Stimulated activated CD4-positive, alpha-beta T cell treated with anti-CD3 and anti-CD28 coated beads, Interleukin-15, amount 100 ng/mL, for 1 hour (primary cell): ENCODE measurements at places on chromosomes 7 and 10.

DNA sequence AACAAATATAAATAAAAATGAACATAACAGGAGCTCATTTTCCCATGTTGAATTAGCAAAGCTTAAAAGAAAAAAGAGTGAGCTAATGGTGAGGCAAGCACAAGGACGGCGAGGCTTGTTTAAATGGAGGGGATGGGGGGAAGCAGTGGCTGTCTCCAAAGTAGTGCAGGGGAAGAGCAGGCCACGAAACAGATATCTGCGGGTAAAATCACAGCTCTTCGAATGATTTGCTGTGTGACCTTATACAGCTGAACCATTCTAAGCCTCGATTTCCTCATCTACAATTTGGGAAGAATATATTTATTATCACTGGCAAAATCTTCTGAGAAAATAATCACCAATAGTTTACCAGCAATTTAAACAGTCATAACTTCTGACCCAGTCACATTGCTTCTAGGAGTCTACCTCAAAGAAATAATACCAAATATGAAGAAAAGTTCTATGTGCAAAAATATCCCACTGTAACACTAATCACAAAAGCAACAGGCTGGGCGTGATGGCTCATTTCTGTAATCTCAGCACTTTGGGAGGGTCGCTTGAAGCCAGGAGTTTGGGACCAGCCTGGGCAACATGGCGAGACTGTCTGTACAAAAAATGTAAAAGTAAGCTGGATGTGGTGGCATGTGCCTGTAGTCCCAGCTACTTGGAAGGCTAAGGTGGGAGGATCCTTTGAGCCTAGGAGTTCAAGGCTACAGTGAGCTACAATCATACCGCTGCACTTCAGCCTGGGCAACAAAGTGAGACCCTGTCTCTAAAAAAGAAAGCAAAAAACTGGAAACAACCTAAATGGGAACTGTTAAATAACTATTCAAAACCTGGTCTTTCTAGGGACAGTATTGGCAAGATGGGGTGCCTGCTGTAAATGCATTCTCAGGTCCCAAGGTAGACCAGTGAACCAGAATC, 63.1 kb upstream of the ASAH2 start:
- DNase-seq, result no peak

DNA sequence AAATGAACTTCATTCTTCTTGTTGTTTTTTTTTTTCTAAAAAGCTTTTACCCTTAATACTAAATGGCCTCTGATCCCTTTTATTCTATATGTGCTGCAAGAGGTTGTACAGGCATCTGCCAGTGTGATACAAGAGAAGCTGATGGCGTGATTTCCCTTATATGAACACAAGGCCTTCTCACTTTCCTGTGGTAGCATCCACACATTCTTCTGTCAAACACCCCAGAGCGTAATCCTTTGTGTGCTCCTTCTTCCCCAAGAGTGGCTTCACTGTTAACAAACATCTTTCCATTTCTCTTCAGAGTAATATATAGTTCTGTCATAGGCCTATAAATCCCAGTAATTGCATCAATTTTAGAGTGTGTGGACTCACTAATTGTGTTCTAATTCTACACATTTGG, 86.3 kb upstream of the CAPZA2 start:
- DNase-seq, result no peak

DNA sequence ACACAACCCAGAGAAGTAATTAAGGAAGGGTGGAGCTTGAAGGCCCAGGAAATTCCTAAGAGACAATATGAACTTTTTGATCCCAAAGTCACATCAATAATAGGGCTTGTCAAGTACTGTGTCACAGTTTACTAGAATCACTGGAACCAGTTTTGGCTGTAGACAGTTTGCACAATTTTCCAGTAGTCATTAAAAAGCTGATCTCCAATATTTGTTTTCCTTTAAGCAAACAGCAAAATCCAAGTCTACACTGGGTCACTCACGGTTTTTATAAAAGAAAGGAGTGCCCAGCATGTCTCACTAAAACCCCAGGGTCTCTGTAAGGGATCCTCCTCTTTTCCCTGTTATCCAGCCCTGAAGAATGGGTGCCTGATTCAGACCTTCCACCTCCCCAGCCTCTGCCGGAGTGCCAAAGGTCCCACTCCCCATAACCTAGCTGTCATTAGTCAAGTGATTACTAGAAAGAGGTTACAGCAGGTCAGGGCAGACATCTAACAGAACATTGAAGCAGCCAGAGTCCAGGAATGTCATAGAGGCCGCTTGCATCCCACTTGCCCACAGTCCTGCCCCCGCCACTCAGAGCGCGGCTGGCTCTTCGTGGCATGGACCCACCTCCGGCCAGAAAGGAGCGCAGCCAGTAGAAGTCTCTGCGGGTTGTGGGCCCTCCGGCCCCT, 552 bp downstream of the SLC25A16 start:
- no peak for DNase-seq

DNA sequence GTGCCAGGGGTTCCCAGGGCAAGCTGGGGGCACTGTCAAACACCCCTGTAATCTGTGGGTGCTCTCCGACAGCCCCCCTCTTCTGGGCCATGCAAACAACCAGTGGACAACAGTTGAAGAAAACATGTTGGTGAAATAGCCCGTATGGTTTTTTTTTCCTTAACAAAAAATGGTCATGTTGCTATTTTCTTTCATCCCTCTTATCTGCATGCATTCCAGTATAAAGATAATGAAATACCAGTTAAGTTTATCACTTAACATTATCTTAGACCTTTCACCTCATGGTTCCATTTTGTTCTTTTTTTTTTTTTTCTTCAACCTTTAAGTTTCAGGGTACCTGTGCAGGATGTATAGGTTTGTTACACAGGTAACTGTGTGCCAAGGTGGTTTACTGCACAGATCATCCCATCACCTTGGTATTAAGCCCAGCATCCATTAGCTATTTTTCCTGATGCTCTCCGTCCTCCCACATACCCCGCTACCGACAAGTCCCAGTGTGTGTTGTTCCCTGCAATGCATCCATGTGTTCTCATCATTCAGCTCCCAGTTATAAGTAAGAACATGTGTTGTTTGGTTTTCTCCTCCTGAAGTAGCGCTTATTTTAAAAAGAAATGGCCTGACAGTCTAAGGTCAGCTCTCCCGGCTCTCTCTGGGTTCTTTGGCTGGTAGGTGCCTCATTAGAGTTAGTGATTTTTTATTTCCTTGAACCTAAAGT, 110.1 kb downstream of the NRP1 start:
- DNase-seq, result no peak

- DNase-seq, result no peak
Measured at GRCh38 chr10:116271593-116272439, 1.2 kb downstream of the GFRA1 start.

DNA sequence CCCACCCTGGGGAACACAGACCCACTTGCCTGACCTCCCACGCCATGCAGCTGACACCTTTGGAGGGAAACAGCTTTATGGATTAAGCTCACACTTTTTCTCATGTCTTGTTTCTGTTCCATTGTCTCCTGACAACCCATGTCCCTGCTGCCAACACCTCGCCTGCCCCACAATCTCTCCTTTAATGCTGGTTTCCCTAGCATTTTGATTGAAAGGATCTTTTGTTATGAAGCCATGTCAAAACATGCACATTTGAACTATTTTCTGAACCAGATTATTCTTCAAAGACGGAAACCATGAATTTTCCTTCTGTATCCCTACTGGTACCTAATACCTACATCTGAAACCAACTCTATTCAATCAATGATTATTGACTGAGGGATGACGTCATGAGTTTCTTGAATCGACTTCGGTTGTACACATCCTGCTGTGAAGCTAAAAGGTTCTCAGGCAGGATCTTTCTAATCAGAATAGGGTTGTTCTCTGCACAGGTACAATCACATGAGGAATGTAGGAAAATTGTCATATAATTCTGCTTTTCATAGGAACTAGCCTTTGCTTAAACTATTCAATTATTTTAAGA, 106.2 kb upstream of the NEBL start:
- DNase-seq, result no peak

- DNase-seq, result no peak
Measured at GRCh38 chr7:50069613-50070012, 23.4 kb downstream of the ZPBP start.
